ENCODE measurements at places on chromosomes 2 and 18. TPM values are rescaled to one million over a fixed set of nuclear protein-coding genes. Genes with fewer than 3 reads are reported as not detected.

The REG3A gene
- total RNA-seq, result not detected

The KCNK3 gene
- 0.28 TPM for total RNA-seq

The SH2D6 gene
- 0.14 TPM for total RNA-seq

The ASTL gene
- total RNA-seq, result not detected

The KCNG2 gene
- total RNA-seq, result 4.7 TPM

Data from smooth muscle cell of bladder (primary cell).